Upper lobe of left lung (tissue), 6 donors: ENCODE measurements at places on chromosomes 3 and 15. TPM values are rescaled to one million over a fixed set of nuclear protein-coding genes. Genes with fewer than 3 reads are reported as not detected.

Gene IMPG2
- 0.11 TPM for total RNA-seq

DNA sequence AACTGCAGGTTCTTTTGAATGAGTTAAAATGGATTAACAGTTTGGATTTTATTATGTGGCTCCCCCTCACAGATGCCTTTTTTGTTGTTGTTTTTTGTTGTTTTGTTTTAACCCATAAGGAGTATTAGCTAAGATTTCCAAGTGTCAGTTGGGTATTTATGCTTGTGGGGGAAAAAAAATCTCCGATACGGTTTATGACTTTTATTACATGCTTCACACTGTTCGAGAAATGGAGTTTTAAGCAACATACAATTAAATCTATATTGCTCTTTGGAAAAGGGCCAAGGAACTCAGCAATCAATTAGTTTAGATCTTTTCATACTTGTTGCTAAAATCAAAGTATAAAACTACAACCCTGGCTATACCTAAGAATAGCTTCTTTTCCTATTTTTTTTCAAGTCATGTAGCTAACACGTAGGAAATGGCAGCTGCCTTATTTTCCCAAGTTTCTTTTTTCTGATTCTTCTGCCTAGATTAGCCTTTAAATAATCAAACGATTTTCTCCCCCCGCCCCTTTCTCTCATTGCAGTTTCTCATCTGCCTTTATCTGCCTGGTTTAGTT is 16.0 kb downstream of the NR2F2 start:
- H3K4me3 ChIP-seq: peak overlapping the region; percentile 49
- no peaks in the 10 kb centered on the region for H3K36me3 ChIP-seq
- H3K4me1 ChIP-seq: peaks cover 5% of the 10 kb centered on the region
- peak overlapping the region; percentile 57 for H3K27ac ChIP-seq
- DNase-seq: no peak

GRCh38 chr3:18442756-18443664 is 17.9 kb upstream of the SATB1 start:
- H3K27ac ChIP-seq: no peak overlapping the region
- no peaks in the 10 kb centered on the region for H3K27me3 ChIP-seq
- no peak for DNase-seq
- H3K4me1 ChIP-seq: peaks cover 21% of the 10 kb centered on the region
- no peaks in the 10 kb centered on the region for H3K36me3 ChIP-seq

DNA sequence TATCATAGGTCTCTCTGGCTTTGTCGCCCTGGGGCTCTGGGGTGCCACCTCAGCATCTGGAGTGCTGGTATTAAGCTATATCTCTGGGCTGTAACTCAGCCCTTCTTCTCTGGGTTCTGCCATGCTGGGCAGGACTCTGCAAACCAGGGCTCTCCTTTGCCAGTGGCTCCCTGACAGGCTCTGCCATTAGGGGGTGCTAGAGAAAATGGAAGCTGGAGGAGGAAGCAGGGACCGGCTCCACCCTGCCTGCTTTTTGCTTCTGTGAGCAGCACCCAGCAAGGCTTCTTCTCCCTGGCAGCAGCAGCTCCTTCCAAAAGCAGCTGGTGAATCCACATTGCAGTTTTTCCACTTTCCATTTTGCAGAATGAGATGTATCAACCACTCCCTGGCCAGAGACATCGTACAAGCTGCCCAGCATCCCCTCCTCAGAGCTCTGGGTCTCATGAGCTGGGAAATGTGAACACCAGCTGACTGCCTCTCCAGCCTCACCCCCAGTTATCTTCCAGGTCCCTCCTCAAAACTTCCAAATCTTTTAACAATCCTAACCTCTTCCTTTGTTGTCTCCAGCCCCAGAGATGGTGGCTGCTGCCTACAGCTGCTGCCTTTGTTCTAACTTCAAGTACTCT is 165.0 kb downstream of the ABHD5 start:
- H3K27me3 ChIP-seq: no peaks in the 10 kb centered on the region
- DNase-seq: no peak
- no peak overlapping the region for H3K27ac ChIP-seq
- no peak overlapping the region for H3K4me3 ChIP-seq
